Chondrocyte (in vitro differentiated cells): ENCODE measurements at places on chromosomes 2 and 18. TPM values are rescaled to one million over a fixed set of nuclear protein-coding genes. Genes with fewer than 3 reads are reported as not detected.

The LGALSL gene
- total RNA-seq: 12.2 to 26.3 TPM (median 25.0 TPM) in 3 replicates

The MROH2A gene
- not detected in 3 replicates for total RNA-seq

The LONRF2 gene
- total RNA-seq: 1.7 to 1.8 TPM (median 1.7 TPM) in 3 replicates

The NR4A2 gene
- 1.2 TPM in 3 replicates for total RNA-seq

The GAREM1 gene
- 6.2 to 7.7 TPM (median 6.3 TPM) in 3 replicates for total RNA-seq

The TUBA4B gene
- not detected in 3 replicates for total RNA-seq

The PLB1 gene
- 4.4 to 8.2 TPM (median 5.8 TPM) in 3 replicates for total RNA-seq

The SF3B6 gene
- 67.0 to 81.9 TPM (median 72.0 TPM) in 3 replicates for total RNA-seq

The CFAP221 gene
- 0.45 to 0.65 TPM (median 0.46 TPM) in 3 replicates for total RNA-seq

The RABL2A gene
- 11.1 to 23.5 TPM (median 12.2 TPM) in 3 replicates for total RNA-seq

The KATNAL2 gene
- total RNA-seq: 5.8 to 9.3 TPM (median 7.4 TPM) in 3 replicates

The DNAH7 gene
- total RNA-seq: 0.03 to 0.70 TPM (median 0.20 TPM) in 3 replicates

The TBR1 gene
- not detected in 3 replicates for total RNA-seq

The TGFBRAP1 gene
- total RNA-seq: 18.3 to 21.4 TPM (median 18.5 TPM) in 3 replicates

The ACVR1C gene
- 0.05 to 0.31 TPM (median 0.17 TPM) in 3 replicates for total RNA-seq

The HTR2B gene
- 0.69 to 0.85 TPM in 2 of 3 replicates, not detected in the other for total RNA-seq

The EPB41L3 gene
- total RNA-seq: 47.0 to 63.5 TPM (median 61.1 TPM) in 3 replicates

The ADCYAP1 gene
- not detected in 3 replicates for total RNA-seq

The MRO gene
- not detected in 3 replicates for total RNA-seq

The RAB12 gene
- 40.9 to 44.6 TPM (median 41.3 TPM) in 3 replicates for total RNA-seq
